Left renal pelvis (tissue), 4 donors: ENCODE measurements at places on chromosomes 5 and 9. TPM values are rescaled to one million over a fixed set of nuclear protein-coding genes. Genes with fewer than 3 reads are reported as not detected.

- no peak for DNase-seq
These were observed 75.0 kb downstream of the HMHB1 start for GRCh38 chr5:143886651-143887638.

DNA sequence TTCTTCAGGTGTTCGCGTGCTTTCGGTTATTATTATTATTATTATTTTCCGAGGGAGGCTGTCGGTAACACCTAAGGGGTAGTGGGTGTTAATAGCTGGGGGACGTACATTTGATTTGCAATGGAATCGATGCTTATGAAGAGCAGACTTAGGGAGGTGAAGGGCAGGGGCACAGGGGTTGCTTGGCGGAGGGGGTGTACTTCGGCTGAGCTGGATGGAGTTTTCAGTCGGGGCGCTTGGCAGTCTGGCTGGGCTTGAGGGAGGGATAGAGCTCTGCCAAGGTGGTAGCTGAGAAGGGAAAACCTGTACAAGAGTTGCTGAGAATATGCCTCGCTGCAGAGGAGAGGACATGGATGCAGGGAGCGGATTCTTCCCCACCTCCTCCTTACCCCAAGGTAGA is 617 bp upstream of the PTPRD start:
- DNase-seq: no peak

- DNase-seq: no peak
These were observed 14.0 kb downstream of the ACTBL2 start for GRCh38 chr5:57468481-57469163.

- DNase-seq: no peak
These were observed 156.3 kb downstream of the PARP8 start for GRCh38 chr5:50822761-50823160.

- DNase-seq: no peak
These were observed 106.2 kb upstream of the CLINT1 start for GRCh38 chr5:157965040-157965678.

GRCh38 chr9:86303316-86303975 is 21.1 kb upstream of the ISCA1 start:
- DNase-seq: no peak

GRCh38 chr5:136051486-136052220 is 22.9 kb downstream of the TGFBI start:
- DNase-seq: no peak

GRCh38 chr5:11504886-11505193 is 399.4 kb downstream of the CTNND2 start:
- DNase-seq: no peak

- DNase-seq: no peak
These were observed 33.9 kb upstream of the JMY start for GRCh38 chr5:79202076-79202475.

- no peak for DNase-seq
These were observed 46.8 kb upstream of the NXNL2 start for GRCh38 chr9:88488166-88488565.

- DNase-seq: no peak
These were observed 300.1 kb downstream of the TMEM167A start for GRCh38 chr5:82777106-82777505.

GRCh38 chr5:122332599-122333555 is 20.8 kb downstream of the SNCAIP start:
- no peak for DNase-seq

DNA sequence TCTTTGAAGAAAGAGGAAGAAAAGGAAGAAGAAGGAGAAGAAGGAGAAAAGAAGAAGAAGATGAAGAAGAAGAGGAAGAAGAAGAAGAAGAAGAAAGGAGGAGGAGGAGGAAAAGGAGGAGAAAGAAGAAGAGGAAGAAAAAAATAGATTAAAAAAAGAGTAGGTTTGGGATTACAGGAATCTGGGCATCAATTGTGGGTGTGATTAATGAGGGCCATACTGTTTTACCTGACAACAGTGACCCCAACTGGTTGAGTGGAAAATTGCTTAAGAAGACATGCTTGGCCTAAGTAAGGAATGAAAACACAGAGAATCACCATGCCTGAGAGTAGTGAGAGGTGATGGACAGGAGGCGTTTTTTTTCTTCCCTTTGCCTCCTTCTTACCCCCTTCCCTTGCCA is 114.6 kb downstream of the FAM170A start:
- DNase-seq: no peak

DNA sequence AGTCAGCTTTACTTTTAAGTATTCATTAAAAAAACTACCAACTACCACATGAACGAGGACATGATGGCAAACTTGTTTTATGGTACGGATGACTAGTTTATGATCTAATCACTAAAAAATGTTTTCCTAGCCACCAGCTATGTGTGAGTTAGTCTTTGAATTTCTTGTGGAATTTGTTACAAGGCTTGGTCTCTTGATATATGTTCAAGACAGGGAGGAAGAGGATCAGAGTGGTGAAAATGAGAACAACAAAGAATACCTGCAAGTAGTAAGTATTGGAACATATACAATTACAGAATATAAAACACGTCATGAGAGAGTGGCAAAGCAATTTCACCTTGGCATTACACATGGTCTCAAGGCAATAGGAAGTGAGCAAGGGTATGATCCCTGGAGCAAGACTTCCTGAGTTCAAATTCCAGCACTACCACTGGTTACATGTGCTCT is 548.6 kb upstream of the TLE4 start:
- DNase-seq: no peak

DNA sequence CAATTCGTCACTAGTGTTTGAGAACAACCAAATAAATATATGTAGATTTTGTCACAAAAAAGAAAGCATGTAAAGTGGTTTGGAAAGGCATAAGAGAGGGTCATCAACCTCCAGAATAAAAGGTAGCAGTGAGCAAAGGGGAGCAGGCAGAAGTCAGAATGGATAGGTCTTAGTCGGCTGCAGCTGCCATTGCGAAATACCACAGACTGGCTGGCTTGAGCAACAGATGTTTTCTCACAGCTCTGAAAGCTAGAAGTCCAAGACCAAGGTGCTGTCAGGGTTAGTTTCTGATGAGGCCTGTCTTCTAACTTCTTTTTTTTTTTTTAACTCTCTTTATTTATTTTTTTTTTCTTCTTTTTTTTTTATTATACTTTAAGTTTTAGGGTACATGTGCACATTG is 208.1 kb upstream of the PIK3R1 start:
- no peak for DNase-seq

CCL19 gene
- polyA plus RNA-seq: not detected

SOWAHA gene
- polyA plus RNA-seq: 0.12 TPM

CTSV gene
- 27.6 TPM for polyA plus RNA-seq

HMGXB3 gene
- 37.9 TPM for polyA plus RNA-seq

SPINK6 gene
- polyA plus RNA-seq: not detected

PCDHGB6 gene
- polyA plus RNA-seq: 12.1 TPM
